ENCODE measurements at places on chromosomes 2 and 18. TPM values are rescaled to one million over a fixed set of nuclear protein-coding genes. Genes with fewer than 3 reads are reported as not detected.

DNA sequence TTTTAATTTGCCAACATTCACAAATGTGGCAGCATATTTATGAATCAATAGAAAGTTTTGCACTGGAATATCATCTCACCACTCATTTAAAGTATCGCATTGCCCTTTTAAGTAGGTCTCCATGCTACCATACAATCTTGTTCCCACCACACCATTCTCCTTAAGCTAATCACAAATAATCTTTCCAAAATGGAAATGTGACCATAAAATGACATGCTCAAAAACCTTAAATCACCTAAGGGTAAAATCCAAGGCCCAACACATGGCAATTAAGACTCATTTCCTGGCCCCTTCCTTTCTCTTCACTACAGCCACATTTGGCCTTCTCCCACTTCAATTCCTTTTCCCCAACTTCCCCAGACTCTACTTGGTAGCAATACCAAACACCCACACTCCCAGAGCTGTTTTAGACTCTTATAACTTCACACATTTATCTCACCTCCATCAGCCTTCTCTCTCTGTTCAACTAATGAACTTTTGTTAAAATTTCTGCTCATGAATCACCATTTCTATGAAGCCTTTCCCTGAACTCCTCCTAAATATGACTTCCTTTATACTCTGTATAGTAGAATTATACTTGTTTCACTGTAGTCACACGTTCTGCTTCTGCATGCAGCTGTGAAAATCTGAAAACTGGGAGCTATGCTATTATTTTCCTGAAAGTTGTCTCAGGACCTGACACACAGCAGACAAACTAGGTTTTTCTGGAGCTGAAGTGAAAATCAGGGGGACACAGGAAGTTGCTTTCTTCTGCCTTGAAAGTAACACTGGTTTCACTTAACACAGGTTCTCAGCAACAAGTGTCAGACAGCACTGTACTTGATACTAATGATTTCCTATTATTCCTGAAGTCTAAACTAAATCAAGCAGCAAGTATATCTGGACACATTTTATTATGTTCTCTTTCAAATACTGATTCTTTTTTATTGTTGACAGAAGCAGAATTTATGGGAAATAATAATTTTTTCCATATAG is 303.9 kb downstream of the ZEB2 start:
- H3K4me3 ChIP-seq, result no peak overlapping the region
- no peaks in the 10 kb centered on the region for H3K27me3 ChIP-seq
- DNase-seq, result no peak
- H3K4me1 ChIP-seq, result no peaks in the 10 kb centered on the region
- H3K36me3 ChIP-seq, result no peaks in the 10 kb centered on the region

DNA sequence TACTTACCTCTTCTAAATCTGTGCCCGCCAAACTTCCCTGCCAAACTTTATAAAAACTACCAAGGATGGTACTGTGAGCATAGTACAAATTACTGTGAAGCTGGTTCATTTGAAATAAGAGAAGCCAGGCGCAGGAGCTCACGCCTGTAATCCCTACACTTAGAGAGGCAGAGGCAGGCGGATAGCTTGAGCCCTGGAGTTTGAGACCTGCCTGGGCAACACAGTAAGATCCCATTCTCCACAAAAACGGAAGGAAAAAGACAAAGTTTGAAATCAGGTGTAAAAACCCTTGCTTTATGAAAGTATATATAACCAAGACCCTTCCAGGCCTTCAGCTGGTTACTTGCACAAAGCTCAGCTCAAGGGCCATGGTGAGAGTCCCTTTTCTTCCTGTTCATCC is 5.9 kb downstream of the AMMECR1L start:
- H3K27ac ChIP-seq, result no peak overlapping the region
- H3K4me3 ChIP-seq, result no peak overlapping the region
- no peak for DNase-seq
- H3K36me3 ChIP-seq, result peaks cover 35% of the 10 kb centered on the region

DNA sequence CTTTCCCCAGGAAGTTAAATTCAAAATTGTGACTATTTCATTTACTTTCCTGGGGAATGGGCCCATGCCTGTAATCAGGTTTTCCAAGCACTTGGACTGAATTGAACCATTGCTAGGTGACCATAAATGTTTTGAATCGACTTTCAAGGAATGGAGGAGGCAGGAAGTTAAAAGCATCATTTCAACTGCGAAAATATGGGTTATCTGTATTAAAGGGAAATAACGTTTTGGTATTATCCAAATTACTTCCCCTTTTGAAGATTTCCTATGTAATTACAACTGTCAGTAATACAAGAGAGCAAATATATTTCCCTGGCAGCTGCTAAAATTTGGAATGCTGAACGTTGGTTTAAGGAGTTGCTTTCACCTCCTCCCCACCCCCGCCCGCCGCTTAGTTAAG is 19.0 kb downstream of the PNO1 start:
- no peak overlapping the region for H3K27ac ChIP-seq
- no peak overlapping the region for H3K4me3 ChIP-seq
- H3K36me3 ChIP-seq, result peaks cover 4% of the 10 kb centered on the region
- no peak for DNase-seq
- no peaks in the 10 kb centered on the region for H3K4me1 ChIP-seq
- H3K27me3 ChIP-seq, result no peaks in the 10 kb centered on the region

Gene CBLN2
- not detected for total RNA-seq

All from tibial nerve (tissue), 4 donors.